Activated CD4-positive, alpha-beta T cell treated with anti-CD3 and anti-CD28 coated beads, Interleukin-2, Interleukin-4, amounts not matched to agents 100 ng/mL and 50 ng/mL, durations not matched to agents 16 hours and 8 hours (primary cell): ENCODE measurements at places on chromosomes 16 and 17.

GRCh38 chr16:31357324-31358109 lies 2.5 kb downstream of the ITGAX start:
- no peak for DNase-seq

DNA sequence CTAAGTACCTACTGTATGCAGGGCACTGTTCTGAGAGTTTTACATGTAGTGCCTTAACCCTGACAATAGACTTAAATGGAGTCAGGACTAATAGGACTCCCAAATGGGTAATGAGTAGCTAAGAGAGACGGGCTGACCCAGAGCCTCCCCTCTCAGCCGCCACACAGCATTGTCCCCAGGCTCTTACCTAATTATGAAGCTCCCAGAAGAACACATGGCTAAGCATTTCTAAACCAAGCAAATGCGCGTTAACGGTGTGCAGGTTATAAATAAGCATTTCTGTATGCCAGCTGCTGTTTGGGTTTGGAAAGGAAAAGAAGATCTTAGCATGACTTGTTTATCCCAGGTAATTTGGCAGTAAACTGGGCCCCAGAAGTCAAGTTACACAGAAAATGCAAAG lies 14.3 kb downstream of the KATNIP start:
- DNase-seq, result no peak

DNA sequence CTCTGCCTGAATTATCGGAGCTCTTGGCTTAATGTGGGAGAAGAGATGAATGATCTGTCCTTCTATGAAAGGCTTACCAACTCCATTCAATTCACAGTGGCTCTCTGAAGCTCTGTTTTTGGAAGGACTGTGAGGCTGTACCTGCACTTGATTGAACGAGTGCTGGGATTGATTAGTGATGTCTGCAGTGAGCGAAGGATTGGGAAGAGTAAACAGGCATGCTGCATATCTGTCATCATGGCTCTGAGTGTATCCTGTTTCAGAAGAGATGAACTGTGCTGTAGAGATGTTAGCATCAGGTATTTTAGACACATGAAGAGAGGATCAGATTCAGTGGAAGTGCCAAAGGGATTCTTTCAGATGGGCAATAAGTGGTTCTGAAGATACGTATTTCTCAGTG lies 564.0 kb downstream of the MAF start:
- no peak for DNase-seq

GRCh38 chr17:27504188-27504995 lies 48.1 kb downstream of the KSR1 start:
- no peak for DNase-seq

DNA sequence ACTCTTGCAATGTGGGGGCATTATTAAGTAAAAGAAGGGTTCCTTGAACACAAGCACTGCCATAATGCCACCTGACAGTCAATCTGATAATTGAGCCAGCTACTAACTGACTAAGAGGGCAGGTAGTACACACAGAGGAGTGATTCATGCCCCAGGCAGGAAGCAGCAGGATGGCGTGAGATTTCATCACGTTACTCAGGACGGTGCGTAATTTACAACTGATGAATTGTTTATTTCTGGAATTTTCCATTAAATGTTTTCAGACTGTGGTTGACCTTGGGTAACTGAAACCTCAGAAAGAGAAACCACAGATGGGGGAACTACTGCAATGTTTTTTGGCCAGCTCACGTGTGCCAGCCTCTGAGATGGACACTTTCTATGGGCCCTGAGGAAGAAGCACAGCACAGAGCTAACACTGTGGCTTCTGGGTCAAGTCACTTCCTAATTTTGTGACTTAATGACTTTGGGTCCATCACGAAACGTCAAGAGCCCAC lies 46.7 kb downstream of the C17orf67 start:
- DNase-seq, result peak; percentile 89

GRCh38 chr16:31273676-31274075 lies 13.9 kb downstream of the ITGAM start:
- no peak for DNase-seq

GRCh38 chr16:54411544-54411943 lies 125.0 kb upstream of the IRX3 start:
- no peak for DNase-seq

DNA sequence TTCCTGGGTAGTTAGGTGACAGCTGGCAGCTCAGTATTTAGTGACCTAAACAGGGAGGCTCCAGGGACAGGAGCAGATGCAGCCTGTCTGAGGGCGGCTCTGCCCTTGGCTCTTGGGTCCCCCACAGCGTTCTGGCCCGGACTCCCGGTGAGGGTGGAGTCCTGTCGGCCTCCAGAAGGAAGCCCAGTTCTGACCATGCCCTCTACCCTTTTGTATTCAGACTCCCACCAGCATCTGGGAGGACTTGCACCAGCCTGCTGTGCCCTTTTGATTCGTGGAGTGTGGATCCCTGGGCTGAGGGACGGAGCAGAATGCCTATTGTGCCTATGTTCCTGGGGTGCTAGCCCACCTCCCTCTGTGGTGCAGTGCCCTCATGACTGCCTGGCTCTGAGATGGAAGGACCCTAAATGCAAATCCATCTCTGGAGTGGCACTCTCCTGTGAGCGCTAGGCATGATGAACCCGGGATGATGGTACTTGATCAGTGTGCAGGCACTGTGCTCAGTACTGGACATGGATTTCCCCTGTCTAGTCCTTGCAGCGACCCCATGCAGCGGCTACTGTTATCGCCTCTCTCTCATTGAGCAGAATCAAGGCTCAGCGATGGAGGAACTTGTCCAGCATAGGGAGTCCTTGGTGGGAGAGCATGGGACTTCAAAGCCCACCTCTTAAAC lies 123.1 kb downstream of the SNX29 start:
- no peak for DNase-seq

GRCh38 chr16:31471241-31471874 lies 594 bp upstream of the TGFB1I1 start:
- DNase-seq, result no peak
